ENCODE measurements at places on chromosomes 7 and 10.

GRCh38 chr10:4101918-4102654 lies 317.1 kb upstream of the KLF6 start:
- DNase-seq: no peak

GRCh38 chr10:101446071-101446470 lies 92.1 kb downstream of the BTRC start:
- DNase-seq: no peak

- DNase-seq: no peak
Measured at GRCh38 chr7:150946421-150947240, 31.5 kb downstream of the KCNH2 start.

DNA sequence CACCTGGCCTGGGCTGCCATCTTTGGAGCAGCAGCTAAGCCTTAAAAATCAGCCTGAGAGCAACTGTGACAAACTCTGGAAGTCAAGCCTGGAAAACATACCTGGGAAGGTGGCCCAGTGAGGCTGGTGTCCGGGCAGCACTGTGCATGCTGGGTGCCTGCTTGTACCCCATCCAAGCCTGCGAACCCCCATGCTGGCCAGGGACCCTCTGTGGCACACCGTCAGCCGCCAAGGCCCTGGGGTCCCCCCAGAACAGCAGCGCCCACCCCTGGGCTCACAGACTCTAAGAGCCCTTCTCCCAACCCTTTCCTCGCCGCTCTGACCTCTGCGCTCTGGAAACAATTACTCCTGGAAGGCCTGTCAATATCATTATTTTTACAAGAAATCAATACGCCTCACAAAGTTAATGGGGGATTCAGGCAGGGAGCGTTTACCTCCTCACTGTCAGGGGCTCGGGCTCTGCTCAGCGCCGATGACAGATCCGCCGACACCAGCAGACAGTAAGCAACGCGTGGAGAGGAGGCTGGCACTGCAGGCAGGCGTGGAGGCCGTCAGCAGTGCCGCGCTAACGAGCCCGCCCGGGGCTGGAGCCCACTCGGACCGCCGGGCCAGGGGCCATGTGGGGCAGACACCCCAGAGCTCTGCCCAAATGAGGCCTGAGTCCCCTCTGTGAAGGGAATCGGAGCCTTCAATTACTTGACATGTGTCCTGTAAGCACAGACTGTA lies 54.4 kb downstream of the EBF3 start:
- DNase-seq: no peak

DNA sequence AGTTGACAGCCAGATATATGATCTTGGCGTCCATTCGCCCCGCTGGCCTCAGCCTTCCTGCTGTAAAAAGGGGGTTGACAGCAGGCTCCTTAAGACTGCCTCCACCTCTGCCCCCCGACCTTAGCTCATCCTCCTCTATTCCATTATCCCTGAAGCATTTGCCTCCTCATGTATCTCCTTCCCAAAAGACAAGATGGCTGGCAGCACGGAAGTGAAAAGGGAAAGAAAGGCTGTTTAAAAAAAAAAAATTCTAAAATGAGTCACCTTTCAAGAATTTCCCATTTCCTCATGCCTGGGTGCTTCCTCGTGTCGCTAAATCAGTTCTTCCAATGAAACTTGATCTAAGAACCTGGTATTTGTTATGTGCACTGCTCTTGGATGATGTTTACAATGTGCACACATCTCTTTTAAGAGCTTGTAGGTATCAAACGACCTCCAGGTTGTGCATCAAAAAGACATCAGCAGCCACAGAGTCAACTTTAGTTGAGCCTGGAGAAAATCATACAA lies 1.7 kb downstream of the SCRN1 start:
- DNase-seq: no peak

DNA sequence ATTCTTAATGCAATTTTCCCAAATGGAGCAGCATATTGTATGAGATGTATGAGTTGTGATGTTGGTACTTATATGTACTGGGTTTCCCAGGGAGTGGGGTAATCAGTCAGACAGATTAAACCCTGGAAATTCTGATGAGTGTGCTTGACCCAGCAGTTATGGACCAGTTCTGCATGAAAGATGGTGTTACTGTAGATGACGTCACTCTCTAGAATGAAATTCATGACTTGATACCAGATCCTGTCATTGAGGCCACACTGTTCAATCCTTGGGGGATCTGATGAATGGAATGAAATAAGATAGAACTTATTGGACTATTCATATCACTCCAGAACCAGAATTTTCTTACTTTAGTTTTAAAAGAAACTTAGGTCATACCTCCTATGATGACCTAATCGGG lies 534.3 kb downstream of the PLXDC2 start:
- DNase-seq: no peak

DNA sequence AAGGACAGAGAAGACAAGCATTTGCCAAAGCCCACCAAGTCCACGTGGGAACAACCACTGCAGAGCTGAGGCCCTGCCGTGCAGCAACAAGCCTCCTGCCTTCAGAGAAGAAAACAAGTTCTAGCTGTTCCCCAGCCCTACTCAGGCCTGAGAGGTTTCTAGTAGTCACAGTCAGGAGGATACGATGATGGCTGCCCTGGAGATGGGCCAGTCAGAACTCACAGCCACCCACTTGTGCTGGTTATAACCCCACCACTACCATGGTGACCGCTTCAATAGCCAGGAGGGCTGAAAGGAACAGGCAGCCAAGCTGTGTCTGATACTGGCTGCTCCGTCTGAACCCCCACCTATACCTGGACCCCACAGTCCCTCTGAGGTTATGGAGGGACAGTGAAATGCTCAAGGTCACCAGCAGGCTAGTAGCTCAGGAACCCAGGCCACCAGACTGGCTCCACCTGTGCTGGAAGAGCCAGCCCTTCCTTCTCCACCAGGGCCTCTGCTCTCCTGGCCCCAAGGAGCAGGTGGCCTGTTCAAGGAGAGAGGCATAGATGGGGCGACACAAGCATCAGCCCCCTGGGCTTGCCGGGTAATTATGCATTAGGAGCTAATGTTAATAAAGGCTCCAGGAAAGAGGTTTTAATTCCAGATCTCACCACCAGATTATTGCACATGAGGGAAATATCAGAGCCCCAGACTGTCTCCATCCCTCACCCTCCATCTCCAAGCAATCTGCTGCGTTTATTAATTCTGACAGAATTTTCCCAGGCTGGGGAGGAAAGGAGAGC lies 125.8 kb upstream of the PCBD1 start:
- no peak for DNase-seq

DNA sequence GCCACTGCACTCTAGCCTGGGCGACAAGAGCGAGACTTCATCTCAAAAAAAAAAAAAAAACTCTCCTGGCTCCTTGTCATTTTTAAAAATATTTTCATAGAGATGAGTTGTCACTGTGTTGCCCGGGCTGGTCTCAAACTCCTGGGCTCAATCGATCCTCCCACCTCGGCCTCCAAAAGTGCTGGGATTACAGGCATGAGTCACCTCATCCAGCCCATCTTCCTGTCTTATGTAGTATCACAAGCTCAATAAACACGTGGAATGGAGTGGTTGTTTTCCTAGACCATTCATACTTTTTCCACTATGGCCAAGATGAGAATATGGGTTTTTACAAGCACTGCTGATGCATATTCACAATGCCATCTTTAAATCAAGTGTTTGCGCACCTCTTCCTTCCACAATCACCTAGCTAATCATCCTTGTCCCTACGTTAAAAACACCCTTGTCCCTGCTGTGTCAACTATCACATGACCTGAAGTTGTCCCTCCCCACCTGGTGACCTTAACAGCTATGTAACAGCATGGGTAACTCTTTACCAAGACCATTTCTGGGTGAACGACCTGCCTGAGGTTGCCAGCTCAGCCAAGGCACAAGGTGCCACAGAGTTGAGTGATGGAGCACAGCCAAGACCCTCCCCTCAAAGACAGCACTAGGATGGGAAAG lies 21.3 kb downstream of the DLG5 start:
- DNase-seq: no peak

- no peak for DNase-seq
Measured at GRCh38 chr10:19935176-19935575, 118.9 kb downstream of the PLXDC2 start.

DNA sequence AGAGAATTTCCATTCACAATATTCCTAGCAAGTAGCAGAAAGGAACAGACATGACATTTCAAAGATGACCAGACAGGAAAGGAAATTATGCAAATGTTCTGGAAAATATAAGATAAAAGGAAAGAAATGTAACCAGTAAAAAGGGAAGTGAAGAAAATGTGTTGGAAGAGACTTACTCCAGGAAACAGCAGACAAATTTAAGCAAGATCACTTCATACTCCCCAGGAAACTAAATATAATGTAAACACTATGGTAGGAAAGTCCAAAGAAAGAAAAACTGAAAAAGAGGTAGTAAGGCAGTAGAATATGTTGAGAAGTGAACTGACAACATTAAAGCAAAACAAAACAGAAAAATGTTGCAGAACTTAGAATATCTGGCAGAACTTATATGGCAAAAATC lies 6.4 kb upstream of the ST8SIA6 start:
- no peak for DNase-seq

DNA sequence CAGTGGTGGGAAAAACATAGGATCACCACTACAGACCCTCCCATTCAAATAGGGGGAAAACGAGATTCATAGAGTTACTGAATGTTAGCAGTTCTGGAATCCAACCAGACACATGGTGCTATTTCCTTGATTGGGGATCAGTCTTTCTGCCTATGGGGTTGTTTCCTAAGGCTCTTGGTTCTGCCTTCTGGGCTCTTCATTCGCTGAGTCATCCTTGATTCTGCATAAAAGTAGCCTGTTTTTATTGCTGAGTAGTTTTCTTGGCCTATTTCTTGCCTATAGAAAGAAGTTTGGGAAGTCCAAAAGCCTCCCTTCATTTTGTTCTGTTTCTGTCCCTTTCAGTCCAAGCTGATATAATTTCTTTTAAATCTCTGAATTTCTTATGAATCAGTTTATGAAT lies 99.3 kb upstream of the OIT3 start:
- no peak for DNase-seq

DNA sequence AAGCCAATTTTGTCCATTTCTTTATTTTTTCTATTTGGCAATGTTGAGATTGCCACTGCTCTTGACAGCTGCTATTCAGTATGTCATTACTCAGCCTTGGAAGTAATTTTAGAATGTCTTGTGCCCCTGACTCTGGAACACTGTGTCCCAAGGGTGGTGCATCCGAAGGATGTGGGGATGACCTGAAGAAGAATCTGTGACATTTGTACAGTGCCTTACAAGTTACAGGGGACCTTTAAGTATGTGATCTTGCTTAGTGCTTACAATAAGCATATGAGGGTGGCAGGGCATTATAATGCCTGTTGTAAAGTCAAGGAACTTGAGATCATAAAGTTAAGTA lies 239.5 kb downstream of the REEP3 start:
- no peak for DNase-seq

DNA sequence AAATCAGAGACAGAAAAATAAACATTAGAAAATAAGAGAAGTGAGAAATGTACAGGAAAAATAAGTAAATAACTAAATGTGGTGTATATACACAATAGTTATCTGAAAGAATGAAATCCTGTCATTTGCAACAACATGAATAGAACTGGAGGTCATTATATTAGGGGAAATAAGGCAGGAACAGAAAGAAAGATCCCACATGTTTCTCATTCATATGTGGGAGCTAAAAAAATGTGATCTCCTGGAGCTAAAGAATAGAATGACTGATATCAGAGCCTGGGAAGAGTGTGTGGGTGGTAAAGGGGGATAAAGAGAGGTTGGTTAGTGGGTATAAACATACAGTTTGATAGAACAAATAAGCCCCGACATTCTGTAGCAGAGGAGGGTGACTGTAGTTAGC lies 27.3 kb downstream of the PLXDC2 start:
- no peak for DNase-seq

DNA sequence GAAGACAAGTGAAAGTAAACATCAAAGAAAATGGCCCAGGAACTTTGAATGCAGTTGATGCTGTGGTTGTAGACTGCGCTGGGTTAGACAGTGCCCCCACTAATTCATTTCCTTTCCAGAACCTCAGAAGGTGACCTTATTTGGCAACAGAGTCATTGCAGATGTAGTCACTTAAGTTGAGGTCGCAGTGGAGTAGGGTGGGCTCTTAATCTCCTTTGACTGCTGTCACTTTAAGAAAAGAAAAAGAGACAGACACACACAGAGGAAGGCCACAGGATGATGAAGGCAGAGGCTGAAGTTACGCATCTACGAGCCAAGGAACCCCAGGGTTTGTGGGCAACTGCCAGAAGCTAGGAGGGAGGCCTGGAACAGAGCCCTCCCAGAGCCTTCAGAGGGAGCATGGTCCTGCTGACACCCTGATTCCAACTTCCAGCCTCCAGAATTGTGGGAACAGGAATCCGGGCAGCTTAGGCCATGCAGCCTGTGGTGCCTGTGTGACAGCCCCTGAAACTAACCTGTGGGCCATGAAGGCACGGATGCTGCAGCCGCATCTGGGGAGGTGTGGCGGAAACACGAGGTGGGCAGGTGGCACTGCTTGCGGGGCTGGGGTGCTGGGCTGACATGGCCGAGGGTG lies 107.6 kb downstream of the PRKAG2 start:
- DNase-seq: no peak

- no peak for DNase-seq
Measured at GRCh38 chr10:80741278-80741677, 203.6 kb downstream of the SH2D4B start.

DNA sequence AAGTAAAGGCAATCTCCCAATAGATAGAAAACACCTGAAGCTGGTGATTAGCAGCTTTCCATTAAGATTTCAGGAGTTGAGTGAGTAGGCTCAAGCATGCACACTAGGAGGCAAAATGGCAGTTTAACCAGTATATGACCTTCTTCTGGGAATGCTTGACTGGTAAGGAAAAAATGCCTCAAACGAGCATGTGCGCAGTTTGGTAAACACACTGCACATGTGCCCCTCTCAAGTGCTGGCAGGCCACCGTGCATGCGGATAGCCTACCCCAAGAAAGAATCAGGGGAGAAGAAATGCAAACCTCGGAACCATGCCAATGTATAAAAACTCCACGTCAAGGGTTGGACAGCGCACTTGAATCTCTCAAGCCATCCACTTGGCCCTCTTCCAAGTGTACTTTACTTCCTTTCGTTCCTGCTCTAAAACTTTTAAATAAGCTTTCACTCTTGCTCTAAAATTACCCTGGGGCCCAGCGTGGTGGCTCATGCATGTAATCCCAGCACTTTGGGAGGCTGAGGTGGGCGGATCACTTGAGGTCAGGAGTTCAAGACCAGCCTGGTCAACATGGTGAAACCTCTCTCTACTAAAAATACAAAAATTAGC lies 98.8 kb upstream of the CDK1 start:
- no peak for DNase-seq

- DNase-seq: no peak
Measured at GRCh38 chr10:30822693-30823465, 193.3 kb upstream of the LYZL2 start.

Measured in hippocampal formation (tissue), 2 donors.